ENCODE measurements at places on chromosomes 6 and 20. TPM values are rescaled to one million over a fixed set of nuclear protein-coding genes. Genes with fewer than 3 reads are reported as not detected.

Gene MUCL3
- total RNA-seq: not detected

Gene SCGN
- 3.2 TPM for total RNA-seq

Gene ARMH2
- not detected for total RNA-seq

Gene RAMACL
- 0.74 TPM for total RNA-seq

Gene XKR7
- not detected for total RNA-seq

Gene CGA
- 0.50 TPM for total RNA-seq

Measured in right cardiac atrium (tissue), 5 donors.